A549 treated with CpdA at 1 μM for 4 hours (cell line): ENCODE measurements at places on chromosomes 1 and 21. TPM values are rescaled to one million over a fixed set of nuclear protein-coding genes. Genes with fewer than 3 reads are reported as not detected.

The CELA3A gene
- total RNA-seq: not detected in 5 replicates

The SFN gene
- total RNA-seq: 397 to 545 TPM (median 475 TPM) in 5 replicates

The RPL11 gene
- 1,243 to 1,564 TPM (median 1,402 TPM) in 5 replicates for total RNA-seq

The APCS gene
- not detected in 5 replicates for total RNA-seq

The DNAJC16 gene
- total RNA-seq: 4.6 to 5.5 TPM (median 4.7 TPM) in 5 replicates

The SMCP gene
- not detected in 5 replicates for total RNA-seq
